Ascending aorta (tissue), 2 donors: ENCODE measurements at places on chromosomes 4 and X. TPM values are rescaled to one million over a fixed set of nuclear protein-coding genes. Genes with fewer than 3 reads are reported as not detected.

GRCh38 chrX:13101441-13102139 lies 57.2 kb upstream of the FAM9C start:
- no peaks in the 10 kb centered on the region for H3K4me1 ChIP-seq
- no peaks in the 10 kb centered on the region for H3K27me3 ChIP-seq
- H3K27ac ChIP-seq, result peak overlapping the region; percentile 66
- H3K4me3 ChIP-seq, result no peak overlapping the region
- no peak for DNase-seq

- DNase-seq, result no peak
- no peaks in the 10 kb centered on the region for H3K4me1 ChIP-seq
- no peak overlapping the region for H3K4me3 ChIP-seq
- H3K27me3 ChIP-seq, result no peaks in the 10 kb centered on the region
- no peak overlapping the region for H3K27ac ChIP-seq
- no peaks in the 10 kb centered on the region for H3K36me3 ChIP-seq
Measured at GRCh38 chrX:109049903-109050302, 313.5 kb upstream of the IRS4 start.

GRCh38 chr4:64334964-64335363 lies 74.3 kb downstream of the TECRL start:
- H3K27ac ChIP-seq, result no peak overlapping the region
- no peak overlapping the region for H3K4me3 ChIP-seq
- no peaks in the 10 kb centered on the region for H3K4me1 ChIP-seq
- no peaks in the 10 kb centered on the region for H3K27me3 ChIP-seq
- H3K36me3 ChIP-seq, result no peaks in the 10 kb centered on the region

DNA sequence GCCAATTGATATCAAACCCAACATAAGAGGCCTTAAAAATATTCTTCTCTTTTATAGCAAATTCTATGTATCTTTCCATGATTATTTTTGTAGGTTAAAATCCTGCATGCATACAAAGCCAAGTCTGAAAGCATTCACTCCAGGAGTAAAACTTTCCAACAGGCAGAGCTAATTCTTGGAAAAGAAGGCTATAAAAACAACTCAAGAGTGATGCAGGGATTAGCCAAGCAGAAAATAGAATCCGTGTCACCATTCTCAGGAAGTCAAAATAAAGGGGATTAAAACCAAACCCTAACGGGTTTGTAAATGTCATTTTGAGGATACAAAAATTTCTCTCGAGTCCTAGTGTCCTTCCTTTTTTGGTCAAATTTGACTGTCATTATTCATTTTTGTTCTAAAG lies 412.4 kb downstream of the DMD start:
- DNase-seq, result no peak
- no peaks in the 10 kb centered on the region for H3K27me3 ChIP-seq
- no peaks in the 10 kb centered on the region for H3K36me3 ChIP-seq
- no peaks in the 10 kb centered on the region for H3K4me1 ChIP-seq

DNA sequence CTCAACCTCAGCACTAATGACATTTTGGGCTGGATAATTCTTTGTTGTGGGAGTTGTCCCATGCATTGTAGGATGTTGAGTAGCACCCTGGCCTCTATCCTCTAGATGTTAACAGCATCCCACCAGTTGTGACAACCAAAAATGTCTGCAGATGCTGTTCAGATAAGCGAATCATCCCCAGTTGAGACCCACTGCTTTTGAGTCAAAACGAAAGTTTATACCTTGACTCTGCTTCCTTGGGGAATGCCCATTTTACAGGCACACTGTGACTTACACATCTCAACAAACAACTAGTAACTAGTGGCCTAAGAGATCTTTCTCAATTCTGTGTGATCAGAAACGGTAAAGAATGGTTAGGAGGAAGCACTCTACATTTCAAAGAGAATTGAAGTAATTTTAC lies 37.0 kb downstream of the SEPSECS start:
- peaks cover 8% of the 10 kb centered on the region for H3K36me3 ChIP-seq
- no peaks in the 10 kb centered on the region for H3K4me1 ChIP-seq
- H3K27me3 ChIP-seq, result no peaks in the 10 kb centered on the region
- H3K27ac ChIP-seq, result no peak overlapping the region
- no peak overlapping the region for H3K4me3 ChIP-seq

GRCh38 chr4:633976-634598 lies 8.7 kb downstream of the PDE6B start:
- no peaks in the 10 kb centered on the region for H3K27me3 ChIP-seq
- H3K27ac ChIP-seq, result no peak overlapping the region
- DNase-seq, result no peak
- no peak overlapping the region for H3K4me3 ChIP-seq
- no peaks in the 10 kb centered on the region for H3K36me3 ChIP-seq
- H3K4me1 ChIP-seq, result no peaks in the 10 kb centered on the region

- no peaks in the 10 kb centered on the region for H3K4me1 ChIP-seq
- no peaks in the 10 kb centered on the region for H3K36me3 ChIP-seq
- H3K4me3 ChIP-seq, result no peak overlapping the region
- DNase-seq, result peak; percentile 38
Measured at GRCh38 chrX:150536455-150537116, 31.8 kb upstream of the MTM1 start.

DNA sequence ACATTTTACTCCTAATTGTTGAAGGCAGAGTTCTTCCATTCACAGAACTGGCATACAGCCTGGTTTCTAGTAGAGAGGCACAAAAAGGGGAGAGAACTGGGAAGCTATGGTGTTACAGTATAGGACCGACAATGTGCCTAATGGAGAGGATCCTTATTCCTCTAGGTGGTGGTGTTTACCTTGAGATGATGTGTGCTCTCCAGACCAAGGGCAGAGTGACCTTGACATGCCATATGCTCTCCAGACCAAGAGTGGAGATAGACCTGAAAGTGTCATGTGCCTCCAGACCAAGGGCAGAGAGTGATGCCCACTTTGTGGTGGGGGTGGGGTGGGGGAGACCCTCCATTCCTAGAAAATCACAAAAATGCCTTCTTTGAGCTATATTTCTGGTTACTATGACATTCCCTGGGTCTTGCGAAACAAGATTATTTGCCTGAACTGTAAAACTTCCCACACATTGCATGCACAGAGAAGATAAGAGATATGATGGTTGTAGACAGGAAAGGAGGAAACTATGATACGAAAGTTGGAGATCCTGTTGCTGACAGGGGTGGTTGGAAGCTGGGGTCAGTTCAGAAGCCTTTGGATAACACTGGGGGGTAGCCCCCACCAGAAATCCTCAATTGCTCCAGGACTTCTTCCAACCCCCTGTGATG lies 119.7 kb downstream of the TEX13C start:
- H3K27me3 ChIP-seq, result no peaks in the 10 kb centered on the region
- H3K27ac ChIP-seq, result no peak overlapping the region
- H3K4me3 ChIP-seq, result no peak overlapping the region
- H3K36me3 ChIP-seq, result no peaks in the 10 kb centered on the region
- no peak for DNase-seq
- H3K4me1 ChIP-seq, result no peaks in the 10 kb centered on the region

DNA sequence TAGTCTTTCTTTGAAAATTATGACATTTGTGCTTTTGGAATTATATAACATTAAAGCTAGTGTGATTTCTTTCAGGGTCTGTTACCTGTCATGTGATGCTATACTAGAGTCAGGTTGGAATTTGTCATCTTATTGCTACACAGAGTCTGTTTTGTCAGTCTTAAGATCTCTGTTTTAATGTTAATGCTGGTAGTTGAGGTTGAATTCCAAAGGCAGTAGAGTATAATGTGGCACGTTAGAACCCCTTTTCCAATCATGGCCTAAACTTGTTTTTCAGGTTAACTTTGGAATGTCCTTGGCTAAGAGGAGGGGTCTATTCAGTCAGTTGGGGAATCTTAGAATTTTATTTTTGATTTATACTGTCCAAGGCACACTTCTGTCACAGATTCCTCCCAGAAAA lies 258.5 kb downstream of the PABPC4L start:
- H3K4me1 ChIP-seq, result no peaks in the 10 kb centered on the region
- no peak for DNase-seq
- no peaks in the 10 kb centered on the region for H3K36me3 ChIP-seq
- H3K27me3 ChIP-seq, result no peaks in the 10 kb centered on the region
- H3K27ac ChIP-seq, result no peak overlapping the region
- H3K4me3 ChIP-seq, result no peak overlapping the region

DNA sequence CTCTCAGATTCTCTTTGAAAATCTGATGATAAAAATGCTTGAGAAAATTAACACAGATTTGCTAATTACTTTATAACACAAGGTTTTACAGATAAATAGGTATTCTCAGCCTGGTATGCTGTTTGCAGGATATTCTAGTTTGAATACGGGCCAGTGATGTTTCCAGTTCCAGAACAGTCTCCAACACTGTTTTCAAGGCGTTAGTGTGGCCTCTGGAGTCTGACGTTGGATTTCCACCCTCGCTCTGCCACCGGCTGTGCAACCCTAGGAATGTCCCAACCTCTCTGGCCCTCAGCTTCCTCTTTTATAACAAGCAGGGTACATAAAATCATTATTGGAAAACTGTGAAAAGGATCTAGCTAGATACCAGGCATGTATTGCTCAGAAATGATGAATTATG lies 23.8 kb upstream of the CYP4V2 start:
- H3K36me3 ChIP-seq, result peaks cover 2% of the 10 kb centered on the region
- no peaks in the 10 kb centered on the region for H3K4me1 ChIP-seq
- no peak for DNase-seq
- H3K4me3 ChIP-seq, result no peak overlapping the region
- no peak overlapping the region for H3K27ac ChIP-seq

DNA sequence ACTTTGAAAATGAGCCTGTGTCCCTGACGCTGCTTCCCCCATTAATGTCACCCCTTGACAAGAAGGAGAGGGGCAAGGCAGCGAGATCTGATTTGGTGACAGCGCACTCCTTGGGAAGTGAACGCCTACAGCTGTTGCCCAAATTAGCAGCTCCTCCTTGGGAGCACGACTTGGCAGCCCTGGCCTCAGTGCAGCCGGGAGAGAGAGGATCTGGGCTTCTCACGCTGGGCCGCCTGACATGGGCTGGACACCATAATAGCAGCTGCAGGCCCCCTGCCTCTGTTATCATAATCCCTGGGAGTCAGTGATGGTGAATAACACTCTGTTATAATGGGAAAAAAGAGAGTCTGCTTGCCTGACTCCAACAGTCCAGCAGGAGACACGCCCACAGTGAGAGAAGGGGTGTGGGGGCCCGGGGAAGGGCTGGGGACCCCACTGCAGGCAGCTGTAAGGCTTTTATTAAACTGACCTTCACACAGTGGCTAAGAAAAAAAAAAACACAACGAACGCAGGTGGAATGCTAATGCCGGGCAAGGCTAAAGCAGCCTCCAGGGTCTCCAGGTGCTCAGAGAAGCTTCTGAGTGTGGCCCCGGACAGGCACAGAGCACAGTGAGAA lies 73.3 kb downstream of the PSAPL1 start:
- no peaks in the 10 kb centered on the region for H3K36me3 ChIP-seq
- no peak overlapping the region for H3K4me3 ChIP-seq
- H3K4me1 ChIP-seq, result peaks cover 3% of the 10 kb centered on the region
- no peaks in the 10 kb centered on the region for H3K27me3 ChIP-seq

DNA sequence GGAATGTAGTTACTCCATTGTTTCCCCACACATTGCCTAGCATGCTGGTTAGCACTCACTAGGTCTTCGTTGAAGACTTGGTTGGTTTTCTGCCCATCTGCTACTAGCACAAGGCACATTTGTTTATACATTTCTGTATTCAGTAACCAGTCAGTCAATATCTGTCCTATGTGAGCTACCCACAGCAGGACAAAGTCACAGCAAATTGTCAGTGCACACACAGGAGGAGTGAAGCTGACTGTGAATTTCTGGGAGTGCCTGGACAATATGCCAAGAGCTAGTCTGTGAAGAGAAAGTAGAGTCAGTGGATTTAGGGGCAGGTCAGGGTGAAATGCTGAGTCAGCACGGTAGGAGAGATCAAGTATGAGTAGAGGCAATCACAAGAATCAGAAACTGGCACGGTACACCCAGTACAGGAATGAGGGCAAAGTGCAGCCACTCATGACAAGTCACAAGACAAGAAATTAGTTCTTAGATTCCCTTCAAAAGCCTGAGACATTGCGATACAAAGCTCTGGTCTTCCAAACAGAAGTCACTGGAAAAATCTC lies 1049.8 kb upstream of the POU3F4 start:
- no peaks in the 10 kb centered on the region for H3K36me3 ChIP-seq
- H3K4me1 ChIP-seq, result no peaks in the 10 kb centered on the region
- DNase-seq, result no peak
- H3K27me3 ChIP-seq, result no peaks in the 10 kb centered on the region

DNA sequence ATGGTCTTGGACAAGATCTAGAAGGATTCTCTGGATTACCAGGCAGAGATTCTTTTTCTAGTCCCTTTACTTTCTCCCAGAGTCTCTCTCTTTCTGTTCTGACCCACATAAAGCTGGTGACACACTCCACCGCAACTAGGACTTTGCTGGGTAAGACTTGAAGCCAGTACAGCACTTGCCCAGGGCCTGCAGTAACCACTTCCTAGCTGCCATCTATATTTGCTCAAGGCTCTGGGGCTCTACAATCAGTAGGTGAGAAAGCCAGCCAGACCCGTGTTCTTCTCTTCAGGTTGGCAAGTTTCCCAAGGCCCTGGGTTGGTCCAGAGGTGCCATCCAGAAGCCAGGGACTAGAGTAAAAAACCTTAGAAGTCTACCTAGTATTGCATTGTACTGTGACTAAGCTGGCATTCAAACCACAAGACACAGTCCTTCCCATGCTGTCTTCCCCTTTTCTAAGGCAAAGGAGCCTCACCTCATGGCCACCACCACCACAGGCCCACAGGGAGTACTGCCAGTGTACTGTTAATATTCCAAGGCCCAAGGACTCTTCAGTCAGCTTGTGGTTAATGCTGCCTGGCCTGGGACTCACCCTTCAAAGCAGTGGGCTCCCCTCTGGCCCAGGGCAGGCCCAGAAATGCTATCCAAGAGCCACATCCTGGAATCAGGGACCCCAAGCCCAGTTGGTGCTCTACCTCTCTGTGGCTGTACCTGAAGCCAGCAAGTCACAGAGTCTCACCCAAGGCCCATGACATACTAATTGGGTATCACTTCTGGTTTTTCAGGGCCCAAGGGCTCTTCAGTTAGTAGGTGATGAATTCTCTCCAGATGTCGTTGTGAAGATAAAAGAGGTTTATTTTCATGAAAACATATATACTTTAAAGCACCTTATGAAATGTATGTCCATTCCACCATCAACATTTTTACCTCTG lies 54.7 kb downstream of the CD38 start:
- no peak for DNase-seq
- no peaks in the 10 kb centered on the region for H3K36me3 ChIP-seq
- no peaks in the 10 kb centered on the region for H3K4me1 ChIP-seq

DNA sequence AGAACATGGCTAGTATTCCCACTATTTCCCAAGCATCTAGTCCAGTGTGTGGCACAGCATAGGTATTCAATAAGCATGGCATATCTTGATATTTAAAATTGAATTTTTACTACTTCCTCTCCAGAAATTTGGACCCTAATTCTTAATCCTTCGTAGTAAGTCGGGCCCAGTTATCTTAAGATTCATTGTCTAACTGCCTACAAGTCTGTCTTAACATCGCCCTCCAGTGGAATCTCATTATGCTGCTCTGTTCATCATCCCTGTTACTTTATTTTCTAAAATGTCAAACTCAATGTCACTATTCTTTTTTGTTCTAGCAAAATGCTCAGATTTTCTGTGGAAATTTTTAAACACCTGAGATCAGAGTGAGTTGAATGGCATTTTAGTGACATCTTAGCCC lies 606.2 kb downstream of the KLHL13 start:
- H3K4me3 ChIP-seq, result no peak overlapping the region
- DNase-seq, result no peak
- no peaks in the 10 kb centered on the region for H3K27me3 ChIP-seq

- H3K36me3 ChIP-seq, result no peaks in the 10 kb centered on the region
- no peak overlapping the region for H3K4me3 ChIP-seq
- no peaks in the 10 kb centered on the region for H3K4me1 ChIP-seq
- DNase-seq, result no peak
Measured at GRCh38 chr4:93791570-93792195, 36.9 kb upstream of the ATOH1 start.

The MAP7D2 gene
- total RNA-seq, result not detected

The IL1RAPL2 gene
- total RNA-seq, result not detected

The RIBC1 gene
- total RNA-seq, result not detected

The PSMD10 gene
- total RNA-seq, result 11.5 TPM

The POU4F2 gene
- total RNA-seq, result not detected
